ENCODE measurements at places on chromosomes 4 and X.
A peak's percentile ranks its signal among the peaks of the same experiment; 100 is the strongest.

DNA sequence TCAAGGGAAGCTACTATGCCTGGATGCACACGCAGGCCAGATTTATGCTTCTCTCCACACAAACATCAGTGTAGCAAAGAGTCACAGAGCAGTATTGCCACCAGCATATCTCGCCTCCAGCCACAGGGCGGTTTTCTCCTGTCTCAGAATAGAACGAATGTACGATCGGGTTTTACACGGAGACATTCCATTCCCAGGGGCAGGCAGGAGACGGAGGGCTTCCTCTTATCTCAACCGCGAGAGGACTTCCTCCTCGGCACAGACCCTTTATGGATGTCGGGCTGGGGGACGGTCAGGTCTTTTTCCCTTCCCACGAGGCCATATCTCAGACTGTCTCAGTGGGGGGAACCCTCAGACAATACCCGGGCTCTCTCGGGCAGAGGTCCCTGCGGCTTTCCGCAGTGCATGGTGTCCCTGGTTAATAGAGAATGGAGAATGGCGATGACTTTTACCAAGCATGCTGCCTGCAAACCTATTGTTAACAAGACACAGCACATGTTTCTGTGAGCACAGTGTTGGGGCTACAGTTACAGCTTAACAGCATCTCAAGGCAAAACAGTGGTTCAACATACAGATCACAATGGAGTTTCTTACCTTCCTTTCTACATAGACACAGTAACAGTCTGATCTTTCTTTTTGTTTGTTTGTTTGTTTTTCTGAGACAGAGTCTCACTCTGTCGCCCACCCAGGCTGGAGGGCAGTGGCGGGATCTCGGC, 24.1 kb downstream of the CSF2RA start:
- no peak for DNase-seq

DNA sequence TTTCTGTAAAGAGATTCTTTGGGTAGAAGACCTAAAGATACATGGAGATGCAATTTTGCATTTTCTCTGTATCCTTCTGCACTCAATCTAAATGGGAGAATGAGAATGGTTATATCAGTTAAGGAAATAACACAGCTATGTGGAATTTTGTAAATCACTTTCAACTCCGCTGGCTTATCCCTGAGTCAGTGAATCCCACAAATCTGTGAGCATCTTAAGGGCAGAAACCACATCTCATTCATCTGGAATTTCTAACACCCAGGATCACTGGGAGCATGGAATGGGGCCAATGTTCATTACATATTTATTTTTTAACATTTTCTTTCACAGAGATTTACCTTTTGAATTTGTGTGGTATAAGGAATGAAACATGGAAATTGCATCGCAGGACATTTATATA, 167.8 kb downstream of the CFAP47 start:
- no peak for DNase-seq

DNA sequence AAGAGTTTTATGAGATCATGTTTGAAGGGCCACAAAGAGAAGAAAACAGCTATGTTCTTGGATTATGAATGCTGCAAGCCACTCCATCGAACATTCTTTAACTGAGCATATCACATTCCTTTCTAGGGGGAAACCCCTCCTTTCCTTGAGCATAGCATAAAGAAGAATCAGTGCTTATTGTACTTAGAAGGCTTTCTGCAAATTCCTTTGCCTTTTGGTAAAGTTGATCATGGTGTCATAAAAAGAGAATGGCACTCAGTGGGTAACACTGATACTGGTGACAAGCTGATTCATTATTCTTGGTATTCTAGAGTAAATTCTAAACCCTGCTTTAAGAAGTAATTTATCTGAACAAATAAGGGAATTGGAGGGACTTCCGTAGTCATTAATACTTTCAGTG, 88.5 kb upstream of the GPR34 start:
- DNase-seq = no peak

GRCh38 chr4:130197946-130198345, 1102.0 kb downstream of the C4orf33 start:
- DNase-seq = no peak

- no peak for DNase-seq
Measured at GRCh38 chrX:96445531-96446065, 239.0 kb upstream of the DIAPH2 start.

DNA sequence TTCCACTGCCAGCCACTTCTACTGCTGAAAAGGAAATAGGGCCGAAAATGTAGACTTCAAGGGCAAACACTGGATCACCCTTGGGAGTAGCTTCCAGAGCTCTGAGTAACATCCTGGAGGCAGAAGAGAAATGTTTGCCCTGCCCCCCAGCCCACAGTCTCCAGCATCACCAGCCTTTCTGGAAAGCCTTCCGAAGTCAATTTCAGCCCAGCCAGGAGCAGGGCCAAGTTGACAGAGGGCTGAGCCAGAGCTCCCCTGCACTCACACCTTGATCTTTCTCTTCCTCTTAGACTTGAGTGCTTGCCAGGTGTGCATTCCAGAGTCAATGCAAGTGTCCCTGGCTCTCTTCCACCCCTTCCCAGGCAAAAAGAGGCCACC, 35.2 kb downstream of the SLC25A5 start:
- DNase-seq = peak; percentile 78

GRCh38 chr4:73859614-73860088, 6.6 kb downstream of the PF4V1 start:
- DNase-seq = no peak

GRCh38 chr4:87651941-87652340, 1.9 kb downstream of the DMP1 start:
- DNase-seq = no peak

DNA sequence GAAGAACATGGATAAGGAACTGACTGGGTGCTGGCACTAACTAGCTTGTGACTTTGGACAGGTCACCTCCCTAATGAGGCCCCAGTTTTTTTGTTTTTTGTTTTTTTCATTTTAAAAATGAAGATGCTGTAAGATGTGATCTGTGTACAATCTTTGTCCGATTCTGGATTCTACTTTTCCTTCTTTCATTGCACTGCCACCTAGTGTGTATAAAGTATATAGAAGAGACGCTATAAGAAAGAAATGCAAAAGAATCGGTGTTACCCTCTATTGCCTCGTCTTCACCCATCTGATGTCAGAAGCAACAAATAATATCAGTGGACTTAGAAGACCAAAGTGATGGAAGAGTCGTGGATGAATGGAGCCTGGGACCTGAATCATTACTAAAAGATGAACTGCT, 58.6 kb upstream of the P2RY10 start:
- DNase-seq = no peak

- DNase-seq = no peak
Measured at GRCh38 chrX:103361798-103362197, 5.5 kb downstream of the TCEAL9 start.

DNA sequence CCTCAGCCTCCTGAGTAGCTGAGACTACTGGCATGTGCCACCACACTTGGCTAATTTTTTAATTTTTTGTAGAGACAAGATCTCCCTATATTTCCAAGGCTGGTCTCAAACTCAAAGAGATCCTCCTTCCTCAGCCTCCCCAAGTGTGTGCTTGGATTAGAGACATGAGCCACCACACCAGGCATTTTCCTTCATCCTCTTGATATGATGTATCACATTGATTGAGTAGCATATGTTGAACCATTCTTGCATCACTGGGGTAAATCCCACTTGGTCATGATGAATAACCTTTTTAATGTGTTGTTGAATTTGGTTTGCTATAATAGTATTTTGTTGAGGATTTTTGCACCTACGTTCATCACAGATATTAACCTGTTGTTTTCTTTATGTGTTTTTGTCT, 24.2 kb upstream of the PPM1K start:
- DNase-seq = no peak

DNA sequence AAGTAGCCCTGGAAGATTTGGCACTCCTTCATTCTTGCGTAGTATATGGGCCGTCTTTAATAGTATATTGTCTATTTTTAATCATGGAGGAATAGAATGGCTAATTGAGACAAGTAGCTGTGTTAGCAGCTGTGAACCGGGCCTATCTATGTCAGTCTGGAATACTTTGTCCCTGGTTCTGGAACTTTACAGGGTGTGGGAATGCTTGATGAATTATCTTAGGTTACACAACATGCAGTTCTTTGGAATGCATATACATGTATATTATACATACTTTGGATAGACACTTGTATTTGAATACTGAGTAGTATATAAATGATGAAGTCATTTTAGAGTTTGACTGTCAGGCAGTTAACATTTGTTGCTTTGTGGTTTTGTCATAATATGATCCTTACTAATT, 37.4 kb downstream of the PDLIM5 start:
- no peak for DNase-seq

GRCh38 chr4:163598028-163598427, 103.5 kb downstream of the TMA16 start:
- DNase-seq = no peak

DNA sequence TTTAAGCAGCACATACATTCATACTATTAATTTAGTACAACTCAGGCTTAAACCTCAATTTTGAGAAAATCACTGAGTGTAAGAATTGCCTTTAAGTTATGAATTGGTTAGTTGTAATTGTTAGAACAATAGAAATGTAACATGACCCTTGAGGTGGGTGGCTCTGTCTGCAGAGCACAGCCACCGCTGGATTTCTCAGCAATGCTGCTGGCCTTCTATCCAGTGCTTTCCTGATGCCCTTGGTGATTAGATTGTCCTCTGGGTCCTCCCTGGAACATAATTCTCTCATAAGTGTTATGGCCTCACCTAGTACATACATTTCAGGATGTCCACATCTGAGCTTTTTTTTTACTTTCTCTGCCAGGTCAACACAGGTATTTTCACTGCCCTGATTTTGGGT, 213.2 kb downstream of the SLC7A11 start:
- no peak for DNase-seq

DNA sequence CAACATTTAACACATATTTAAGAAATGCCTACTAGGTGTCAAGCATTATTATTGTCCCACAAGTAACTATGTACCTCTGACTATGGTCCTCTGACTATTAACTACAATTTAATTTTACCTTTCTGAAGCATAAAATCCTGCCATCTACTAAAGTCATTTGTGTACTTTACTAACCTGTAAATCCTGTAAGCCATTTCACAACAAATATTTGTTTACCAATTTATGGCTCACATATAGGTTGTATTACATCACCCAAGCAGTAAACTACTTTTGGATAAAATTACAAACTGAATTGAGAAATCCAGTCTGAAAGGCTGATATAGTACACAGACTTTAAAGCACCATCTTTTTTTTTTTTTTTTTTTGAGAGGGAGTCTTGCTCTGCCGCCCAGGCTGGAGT, 43.8 kb downstream of the CNGA1 start:
- no peak for DNase-seq

DNA sequence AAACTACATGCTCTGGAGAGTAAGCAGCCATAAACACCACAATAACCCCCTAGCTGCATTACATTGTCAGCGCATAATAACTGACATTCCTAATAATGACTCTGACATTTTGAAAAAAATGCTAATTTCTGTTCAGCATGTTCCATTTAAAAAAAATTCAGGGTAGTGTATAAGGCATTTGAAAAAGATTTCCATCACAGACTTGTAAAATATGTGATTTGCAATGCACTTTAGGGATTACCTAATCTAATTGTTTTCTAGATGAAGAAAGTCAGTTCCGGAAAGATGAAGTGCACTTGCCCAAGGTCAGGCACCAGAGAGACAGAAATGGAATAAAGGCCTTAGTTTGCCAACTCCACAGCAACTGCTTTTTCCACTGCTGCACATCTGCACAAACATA, 55.3 kb downstream of the FANCB start:
- no peak for DNase-seq

- DNase-seq = no peak
Measured at GRCh38 chr4:7766661-7767345, 172.9 kb downstream of the AFAP1 start.

DNA sequence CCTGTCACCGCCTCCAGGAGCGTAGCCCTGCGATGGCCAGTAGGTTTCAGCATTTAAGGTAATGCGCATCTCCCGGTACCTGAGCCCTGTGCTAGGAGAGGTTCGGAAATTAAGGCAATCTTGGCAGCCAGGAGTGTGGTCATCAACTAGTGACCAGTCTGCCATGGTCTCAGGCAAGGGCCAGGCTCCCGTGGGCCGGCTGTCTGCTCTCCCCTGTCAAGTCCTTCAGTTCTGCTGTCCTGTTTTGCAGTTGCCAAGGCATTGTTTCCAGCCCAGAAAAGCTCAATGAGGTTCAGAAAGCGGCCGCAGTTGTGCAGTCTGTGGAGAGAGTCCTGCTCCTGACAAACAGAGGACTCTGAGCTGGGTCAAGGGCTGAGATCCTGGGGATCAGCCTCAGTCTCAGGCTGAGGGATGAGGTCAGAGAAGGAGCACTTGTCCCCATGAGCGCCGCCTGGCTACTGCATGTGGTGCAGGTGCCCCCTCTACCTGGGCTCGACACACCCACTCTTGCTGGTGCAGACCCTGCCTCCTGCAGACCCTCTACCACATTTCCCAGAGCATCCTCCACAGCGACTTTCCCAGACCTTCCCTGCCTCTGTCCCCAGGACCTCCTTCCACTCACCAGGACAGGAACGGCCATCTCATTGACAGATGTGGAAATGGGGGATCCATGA, 53.4 kb upstream of the PSAPL1 start:
- no peak for DNase-seq

GRCh38 chr4:85659610-85660218, 184.8 kb downstream of the ARHGAP24 start:
- no peak for DNase-seq

DNA sequence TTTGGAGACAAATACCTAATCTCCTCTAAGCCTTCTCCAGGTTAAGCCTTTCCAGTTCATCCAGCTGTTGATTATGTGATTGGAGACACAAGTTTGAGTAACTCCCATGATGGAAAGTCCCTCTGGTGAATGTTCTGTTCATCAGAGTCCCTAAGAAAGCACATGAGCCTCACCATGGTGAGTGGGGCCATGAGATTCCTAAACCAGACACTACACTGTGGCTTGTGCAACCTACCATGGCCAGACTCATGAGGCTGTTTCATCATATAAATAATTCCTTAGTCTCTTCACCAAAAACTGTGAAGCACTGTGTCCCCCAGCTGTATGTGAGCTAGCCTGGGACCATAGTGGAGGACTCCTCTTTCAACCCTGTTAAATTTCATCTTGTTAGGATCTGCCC, 14.4 kb downstream of the PKD2 start:
- no peak for DNase-seq

- DNase-seq = no peak
Measured at GRCh38 chr4:47418147-47418546, 45.4 kb downstream of the COMMD8 start.

GRCh38 chr4:18390655-18391353, 369.2 kb upstream of the LCORL start:
- no peak for DNase-seq

DNA sequence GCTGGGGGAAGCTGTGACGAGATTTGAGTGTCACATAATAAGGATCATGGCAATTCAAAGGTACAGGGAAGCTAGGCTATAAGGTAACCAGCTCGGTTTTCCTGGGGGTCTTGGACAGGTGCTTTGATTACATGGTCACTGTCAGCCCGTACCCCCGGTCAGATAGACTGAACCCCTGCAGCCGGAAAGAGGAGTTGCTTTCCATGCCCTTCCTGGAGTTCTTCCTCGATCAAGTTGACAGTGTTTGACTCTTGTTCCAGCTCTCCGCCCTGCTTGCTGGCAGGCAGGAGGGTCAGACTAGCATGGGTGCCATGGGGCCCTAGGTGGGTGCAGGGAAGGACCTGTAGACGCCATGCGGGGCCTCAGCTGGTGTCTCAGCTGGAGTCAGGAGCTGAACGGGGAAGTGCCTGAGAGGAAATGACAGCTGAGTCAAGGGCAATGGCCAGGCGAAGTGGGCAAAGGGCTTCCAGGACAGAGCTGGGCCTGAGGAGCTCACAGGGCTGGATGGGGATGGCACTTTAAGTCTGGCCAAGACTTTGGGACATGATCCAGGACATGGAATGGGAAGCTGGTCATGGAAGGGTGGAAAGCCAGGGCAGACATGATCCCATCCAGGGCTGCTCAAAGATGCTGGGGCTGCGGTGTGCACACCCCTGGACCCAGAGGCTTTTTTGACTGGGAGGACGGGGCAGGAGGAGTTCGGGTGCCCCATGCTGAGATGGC, 1.6 kb downstream of the TMEM187 start:
- DNase-seq = no peak

Data from coronary artery (tissue), 2 donors.